ENCODE measurements at places on chromosomes 3 and 15. TPM values are rescaled to one million over a fixed set of nuclear protein-coding genes. Genes with fewer than 3 reads are reported as not detected.

Gene PLEKHO2
- 8.7 TPM for total RNA-seq

Gene KY
- 0.65 TPM for total RNA-seq

Gene PATL2
- total RNA-seq: not detected

Gene GOLIM4
- total RNA-seq: 19.3 TPM

Gene GP5
- total RNA-seq: under 0.01 TPM

Gene SLC6A1
- not detected for total RNA-seq

Gene MKRN3
- total RNA-seq: not detected

Gene SKOR1
- total RNA-seq: 0.10 TPM

GRCh38 chr3:158205994-158206393, 96.1 kb downstream of the RSRC1 start:
- DNase-seq: no peak

DNA sequence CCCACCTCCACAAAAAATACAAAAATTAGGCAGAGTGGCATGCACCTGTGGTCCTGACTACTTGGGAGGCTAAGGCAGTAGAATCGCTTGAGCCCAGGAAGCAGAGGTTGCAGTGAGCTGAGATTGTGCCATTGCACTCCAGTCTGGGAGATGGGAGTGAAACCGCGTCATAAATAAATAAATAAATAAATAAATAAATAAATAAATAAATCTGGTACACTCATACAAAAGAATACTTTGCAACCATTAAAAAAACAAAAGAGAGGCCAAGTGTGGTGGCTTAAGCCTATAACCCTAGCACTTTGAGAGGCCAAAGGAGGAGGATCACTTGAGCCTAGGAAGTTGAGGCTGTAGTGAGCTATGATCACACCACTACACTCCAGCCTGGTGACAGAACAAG, 28.0 kb downstream of the MESP1 start:
- no peak for DNase-seq

GRCh38 chr3:53763353-53763752, 82.9 kb downstream of the CHDH start:
- no peak for DNase-seq

- no peak for DNase-seq
Observed at GRCh38 chr3:112761062-112761638, 85.5 kb downstream of the CD200R1L start.

DNA sequence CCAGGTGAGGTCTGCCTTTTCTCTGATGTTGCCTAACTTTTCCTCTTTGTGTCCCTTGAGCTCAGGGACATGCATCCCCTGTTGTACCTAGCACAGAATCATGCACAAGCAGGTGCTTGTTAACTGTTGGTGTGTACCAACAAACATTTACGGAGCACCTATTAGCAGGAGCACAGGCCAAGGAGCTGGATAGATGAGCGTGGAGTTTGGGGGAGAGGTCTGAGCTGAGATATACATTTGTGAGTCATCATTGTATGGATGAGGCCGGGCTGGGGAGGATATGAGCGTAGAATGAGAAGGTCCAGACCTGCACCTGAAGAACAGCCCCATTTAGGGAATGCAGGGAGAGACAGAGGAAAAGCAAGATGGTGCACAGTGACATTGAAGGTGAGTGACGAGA, 53.4 kb downstream of the SMAD3 start:
- no peak for DNase-seq

- DNase-seq: peak; percentile 75
Observed at GRCh38 chr3:185308126-185308754, 54.4 kb upstream of the EHHADH start.

DNA sequence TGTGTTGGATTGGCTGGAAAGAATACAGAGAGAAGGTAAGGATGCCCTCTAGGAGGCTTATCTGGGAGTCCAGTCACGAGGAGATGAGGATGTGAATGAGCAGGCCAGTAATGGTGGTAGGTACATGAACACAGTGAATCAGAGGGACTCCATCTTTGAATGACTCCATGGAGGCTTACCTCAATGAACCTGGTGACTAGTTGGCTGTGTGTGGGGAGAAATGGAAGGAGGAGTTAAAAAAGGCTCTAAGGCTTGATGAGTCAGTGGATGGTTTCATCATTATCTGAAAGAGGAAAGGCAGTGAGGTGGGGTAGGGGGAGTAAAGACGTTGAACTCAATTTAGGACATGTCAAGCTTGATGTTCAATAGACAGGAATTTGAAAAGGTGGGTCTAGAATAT, 61.1 kb downstream of the KCNAB1 start:
- DNase-seq: peak; percentile 91

DNA sequence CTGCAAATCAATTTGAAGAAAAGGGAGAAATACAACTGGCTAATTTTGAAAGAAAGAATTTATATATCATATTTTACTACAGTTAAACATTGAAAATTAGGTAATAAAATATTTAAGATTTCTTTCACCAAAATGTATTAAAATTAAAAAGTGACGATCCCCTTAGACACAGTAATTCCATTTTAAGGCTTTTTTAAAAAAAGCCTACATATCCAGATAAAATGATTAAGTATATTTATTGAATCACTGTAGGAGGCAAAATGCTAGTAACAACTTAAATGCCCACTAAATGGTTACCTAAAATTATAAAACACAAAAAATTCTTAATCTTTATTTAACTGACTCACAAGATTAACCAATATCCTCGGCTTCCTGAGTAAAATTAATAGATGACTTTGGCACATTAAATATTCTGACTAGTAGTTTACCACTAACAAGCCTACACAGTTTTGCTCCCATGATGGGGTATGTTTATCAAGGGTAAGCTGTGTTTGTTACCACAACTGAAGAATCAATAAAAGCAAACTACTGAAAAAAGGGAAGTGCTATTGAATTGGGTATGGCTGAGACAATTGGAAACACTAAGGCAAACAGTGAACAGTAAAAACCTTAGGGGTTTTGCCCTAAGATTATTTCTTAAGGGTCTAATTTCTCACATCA, 28.4 kb downstream of the ANKRD28 start:
- DNase-seq: peak; percentile 58

GRCh38 chr3:116188231-116188785, 257.0 kb downstream of the LSAMP start:
- DNase-seq: peak; percentile 63

- DNase-seq: no peak
Observed at GRCh38 chr3:45765266-45765851, 31.0 kb downstream of the SLC6A20 start.

GRCh38 chr15:85618956-85619491, 175.7 kb downstream of the KLHL25 start:
- DNase-seq: peak; percentile 91

- no peak for DNase-seq
Observed at GRCh38 chr3:71469138-71469435, 114.4 kb downstream of the FOXP1 start.

- DNase-seq: no peak
Observed at GRCh38 chr15:38017721-38018120, 83.3 kb downstream of the TMCO5A start.

GRCh38 chr15:45684533-45684932, 49.7 kb downstream of the SQOR start:
- no peak for DNase-seq

- peak; percentile 40 for DNase-seq
Observed at GRCh38 chr15:72472992-72473610, 1.0 kb upstream of the ARIH1 start.

GRCh38 chr3:178833695-178834094, 237.9 kb downstream of the ZMAT3 start:
- no peak for DNase-seq

DNA sequence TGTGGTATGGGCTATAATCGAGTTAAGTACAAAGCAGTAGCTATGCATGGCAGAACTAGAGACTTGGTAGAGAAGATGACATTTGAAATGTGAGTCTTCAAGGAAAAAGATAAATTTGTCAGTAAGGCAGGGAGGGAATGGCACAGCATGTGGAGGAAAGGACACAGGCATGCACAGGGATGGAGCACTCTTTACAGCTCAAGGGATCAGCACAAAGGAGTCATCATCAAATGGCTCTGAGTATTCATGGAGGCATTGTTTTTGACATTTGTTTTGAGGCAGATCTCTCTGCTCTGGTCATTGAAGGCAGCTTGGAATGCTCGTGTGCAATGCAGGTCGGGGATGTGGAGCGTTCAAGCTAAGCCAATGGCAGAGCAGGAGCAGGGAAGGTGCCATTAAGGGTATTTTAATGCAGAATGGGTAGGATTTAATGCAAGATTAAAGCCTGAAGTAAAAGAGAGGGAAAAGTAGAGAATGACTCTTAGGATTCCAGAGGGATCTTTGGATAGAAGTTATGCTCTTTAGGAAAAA, 213.0 kb downstream of the MYRIP start:
- no peak for DNase-seq

DNA sequence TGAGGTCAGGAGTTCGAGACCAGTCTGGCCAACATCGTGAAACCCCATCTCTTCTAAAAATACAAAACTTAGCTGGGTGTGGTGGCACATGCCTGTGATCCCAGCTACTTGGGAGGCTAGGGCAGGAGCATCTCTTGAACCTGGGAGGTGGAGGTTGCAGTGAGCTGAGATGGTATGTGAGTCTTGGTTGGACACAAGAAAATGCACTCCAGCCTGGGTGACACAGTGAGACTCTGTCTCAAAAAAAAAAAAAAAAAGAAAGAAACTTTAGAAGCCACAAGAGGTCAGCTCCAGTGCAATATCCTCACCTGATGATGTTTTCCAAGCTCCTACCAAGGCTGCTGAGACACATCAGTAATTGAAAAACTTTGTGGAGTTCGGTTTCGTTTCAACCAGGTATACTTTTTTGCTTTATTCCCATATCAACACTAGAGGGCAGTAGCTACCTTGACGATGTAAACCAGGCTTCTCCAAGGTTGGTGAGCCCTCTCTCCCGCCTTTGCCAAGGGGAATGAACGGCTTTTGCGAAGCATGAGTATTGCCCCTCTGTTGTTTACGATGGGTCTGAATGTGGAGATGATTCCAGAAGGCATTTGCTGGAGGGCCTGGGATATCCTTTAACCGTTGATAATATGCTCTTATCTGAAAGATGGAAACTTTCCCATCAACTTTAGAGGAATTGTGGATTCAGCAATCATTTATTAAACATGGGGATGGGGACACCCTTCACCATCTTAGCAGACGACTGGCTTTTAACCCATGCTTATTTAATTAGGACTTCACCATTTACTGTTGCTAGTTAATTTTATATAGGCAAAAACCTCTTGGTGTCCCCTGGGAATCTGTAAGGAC, 202.8 kb downstream of the SV2B start:
- peak; percentile 65 for DNase-seq

DNA sequence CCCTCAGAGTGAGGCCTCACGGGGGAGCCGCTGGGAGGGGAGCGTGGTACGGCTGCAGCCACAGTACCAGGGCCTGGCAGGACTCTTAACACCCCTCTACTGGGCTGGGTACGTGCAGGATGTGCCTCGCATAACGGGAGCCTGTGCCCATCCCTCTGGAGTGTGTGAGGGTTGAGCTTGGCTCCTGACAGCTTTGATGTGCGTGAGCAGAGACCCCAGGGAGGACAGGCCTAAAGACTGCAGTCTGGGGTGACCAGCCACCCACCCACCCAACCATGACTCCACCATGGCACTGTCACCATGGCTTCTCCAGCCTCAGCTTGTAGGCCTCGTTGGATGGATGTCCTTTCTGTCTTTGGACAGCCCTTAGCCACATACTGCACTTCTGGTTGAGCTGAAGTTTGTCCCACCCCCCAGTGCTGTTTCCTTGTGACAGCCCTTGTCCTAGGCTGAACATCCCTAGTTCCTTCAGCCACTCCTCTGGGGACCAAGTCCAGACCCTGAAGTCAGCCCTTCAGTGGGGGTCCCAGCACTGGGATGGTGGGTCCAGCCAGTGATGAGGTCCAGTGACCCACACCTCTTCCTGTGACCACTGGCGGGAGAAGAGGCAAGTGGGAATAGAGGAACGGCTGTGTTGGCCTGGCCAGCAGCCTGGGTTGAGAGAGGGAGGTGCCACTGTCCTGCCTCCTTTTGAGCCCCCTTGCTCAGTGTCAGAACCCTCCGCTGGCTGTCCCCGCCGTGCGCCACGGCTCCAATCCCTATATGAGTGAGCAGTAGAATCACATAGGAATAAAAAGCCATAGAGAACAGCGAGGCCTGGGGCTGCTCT, 6.1 kb downstream of the GLYCTK start:
- DNase-seq: no peak

GRCh38 chr3:123448536-123449101, at the start of gene ADCY5:
ADCY5 (minus strand) TSS chr3:123449090; CDS start chr3:123448545, 545 bp downstream.
- DNase-seq: no peak

GRCh38 chr3:42071904-42072812, 19.0 kb upstream of the TRAK1 start:
- peak; percentile 41 for DNase-seq

DNA sequence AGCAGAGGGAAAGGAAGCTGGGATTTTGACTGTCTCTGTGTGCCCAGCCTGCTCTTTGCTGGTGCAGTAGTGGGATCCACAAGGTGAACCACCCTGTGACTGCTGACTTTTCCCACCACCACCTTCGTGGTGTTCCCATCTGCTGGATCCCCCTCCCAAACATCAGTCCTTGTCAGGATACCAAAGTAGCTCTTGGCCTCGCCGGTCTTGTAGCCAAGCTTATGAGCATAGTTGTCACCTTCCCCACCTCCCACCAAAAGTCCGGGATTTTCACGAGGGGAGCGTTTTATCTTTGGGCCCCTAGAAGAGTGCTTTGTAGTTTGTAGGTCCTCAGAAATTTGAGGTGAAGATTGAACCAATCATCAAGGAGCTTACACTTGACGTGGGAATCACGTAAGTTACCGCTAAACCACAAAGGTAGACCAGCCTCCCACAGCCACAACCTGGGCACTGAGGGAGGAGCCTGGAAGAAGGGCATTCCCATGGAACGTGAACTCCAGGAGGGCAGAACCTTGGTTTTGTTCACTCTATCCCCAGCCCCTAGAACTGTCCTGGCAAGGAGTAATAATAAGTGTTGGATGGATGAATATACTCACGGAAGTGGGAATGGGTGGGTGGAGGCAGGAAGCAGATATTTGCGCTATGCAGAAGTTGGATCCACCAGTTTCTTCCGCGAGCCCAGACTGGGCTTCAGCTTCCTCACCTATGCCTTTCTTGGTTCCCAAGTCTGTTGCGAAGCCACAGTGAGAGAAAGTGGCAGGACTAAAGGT, 814 bp upstream of the TEX264 start:
- no peak for DNase-seq

GRCh38 chr15:100716456-100717085, 114.2 kb downstream of the ASB7 start:
- DNase-seq: no peak

DNA sequence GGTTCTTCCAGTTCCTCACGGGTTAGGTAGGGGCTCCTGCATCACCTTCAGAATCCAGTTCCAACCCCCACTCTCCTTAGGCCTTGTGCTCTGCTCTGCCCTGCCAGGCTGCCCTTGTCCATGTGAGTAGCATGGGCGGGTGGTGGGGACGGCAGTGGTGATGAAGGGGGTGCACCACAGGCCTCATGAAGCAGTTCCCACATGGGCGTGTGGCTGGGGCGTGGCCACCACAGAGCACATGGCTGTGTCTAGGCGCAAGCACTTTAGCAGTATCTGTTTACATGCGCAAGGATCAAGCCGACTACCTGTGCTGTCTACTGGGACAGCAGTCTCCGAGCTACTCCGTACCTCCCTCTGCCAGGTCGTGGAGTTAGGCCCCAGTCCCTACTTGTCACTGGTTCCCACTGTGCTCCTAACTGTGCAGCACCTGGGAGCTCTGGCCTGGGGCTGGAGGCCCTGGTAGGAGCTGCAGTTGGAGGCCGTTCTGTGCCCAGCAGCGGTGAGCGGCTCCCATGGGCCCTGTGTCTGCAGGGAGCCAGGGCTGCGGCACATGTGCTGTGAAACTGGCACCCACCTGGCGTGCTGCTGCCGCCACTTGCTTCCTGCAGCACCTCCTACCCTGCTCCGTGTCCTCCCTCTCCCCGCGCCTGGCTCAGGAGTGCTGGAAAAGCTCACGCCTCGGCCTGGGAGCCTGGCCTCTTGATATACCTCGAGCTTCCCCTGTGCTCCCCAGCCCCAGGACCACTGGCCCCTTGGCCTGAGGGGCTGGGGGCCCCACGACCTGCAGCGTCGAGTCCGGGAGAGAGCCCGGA, 53.5 kb downstream of the PLXNA1 start:
- no peak for DNase-seq

Measured in renal cortical epithelial cell (primary cell).